ENCODE measurements at places on chromosomes 6 and 20.

- no peak for DNase-seq
These were observed 93.2 kb downstream of the ASXL1 start for GRCh38 chr20:32451340-32451681.

DNA sequence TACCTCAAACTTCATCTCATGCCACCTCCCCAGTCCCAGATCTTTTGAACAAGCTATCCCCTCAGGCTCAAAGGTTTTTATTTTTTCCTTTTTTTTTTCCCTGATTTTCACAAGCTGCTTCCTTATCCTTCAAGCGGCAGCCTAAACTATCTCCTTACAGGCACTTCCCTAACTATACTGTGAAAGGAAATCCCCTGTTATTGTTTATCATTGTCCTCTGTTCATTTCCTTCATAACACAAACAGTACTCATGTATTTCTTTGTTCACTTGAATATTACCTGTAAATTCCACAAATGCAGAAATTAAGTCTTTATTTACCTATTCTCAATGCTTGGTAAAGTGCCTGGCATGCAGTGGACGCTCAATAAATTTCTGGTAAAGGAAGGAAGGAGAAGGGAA, 48.9 kb downstream of the ME1 start:
- DNase-seq: no peak

GRCh38 chr6:12911427-12911826, 194.9 kb downstream of the PHACTR1 start:
- no peak for DNase-seq

GRCh38 chr6:5237805-5238204, 22.9 kb downstream of the LYRM4 start:
- DNase-seq: no peak

- no peak for DNase-seq
These were observed 482.9 kb downstream of the GRIK2 start for GRCh38 chr6:101876431-101876830.

DNA sequence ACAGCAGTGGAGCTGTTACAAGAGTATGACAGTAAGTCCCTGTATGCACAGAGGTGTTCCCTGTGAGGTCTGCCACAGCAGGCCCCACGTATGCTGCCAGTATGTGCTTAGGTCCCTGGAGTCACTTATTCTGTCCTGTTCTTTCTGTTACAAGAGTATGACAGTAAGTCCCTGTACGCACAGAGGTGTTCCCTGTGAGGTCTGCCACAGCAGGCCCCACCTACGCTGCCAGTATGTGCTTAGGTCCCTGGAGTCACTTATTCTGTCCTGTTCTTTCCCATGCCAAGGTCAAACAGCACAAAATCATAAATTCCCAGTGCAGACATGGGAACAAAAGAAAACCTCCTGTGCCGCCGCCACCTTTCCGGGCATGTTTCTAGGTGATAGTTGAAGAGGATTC, 192.2 kb downstream of the SASH1 start:
- no peak for DNase-seq

DNA sequence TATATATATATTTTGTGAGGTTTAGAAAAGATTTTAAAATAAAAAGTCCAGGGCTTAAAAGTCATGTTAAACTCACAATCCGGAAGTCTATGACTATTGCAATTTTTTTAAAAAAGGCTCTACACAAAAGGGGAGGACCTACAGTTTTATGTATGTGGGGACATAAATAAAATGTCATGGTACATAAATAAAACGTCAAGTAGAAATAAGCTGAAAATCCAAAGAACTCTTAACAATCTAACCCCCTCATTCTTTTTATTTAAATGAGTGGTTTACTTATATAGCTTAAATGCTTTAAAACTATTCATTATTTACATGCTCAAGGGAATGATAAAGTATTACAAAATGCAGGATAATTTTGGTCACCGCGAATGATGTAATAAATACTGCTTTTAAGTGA, 36.2 kb downstream of the STX7 start:
- DNase-seq: no peak

DNA sequence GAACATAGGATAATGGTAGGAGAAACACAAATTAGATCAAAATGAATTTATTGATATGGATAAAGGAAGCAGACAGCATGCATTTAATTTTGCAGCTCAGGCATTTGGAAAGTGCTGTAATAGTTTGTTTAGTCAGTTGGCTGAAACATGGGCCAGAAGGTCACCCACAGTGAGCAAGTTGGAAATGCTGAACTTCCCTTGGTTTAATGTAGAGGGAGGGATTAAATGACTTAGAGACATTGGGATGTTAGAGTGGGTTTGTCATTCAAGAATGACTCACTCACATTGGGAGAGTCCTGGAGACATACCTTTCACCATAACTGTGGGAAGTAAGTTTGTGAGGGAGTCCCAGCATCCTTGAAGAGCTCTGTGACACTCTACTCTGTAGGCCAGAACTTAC, 231.5 kb upstream of the PLCB4 start:
- DNase-seq: no peak

- no peak for DNase-seq
These were observed 1.4 kb upstream of the SNTA1 start for GRCh38 chr20:33444797-33445560.

DNA sequence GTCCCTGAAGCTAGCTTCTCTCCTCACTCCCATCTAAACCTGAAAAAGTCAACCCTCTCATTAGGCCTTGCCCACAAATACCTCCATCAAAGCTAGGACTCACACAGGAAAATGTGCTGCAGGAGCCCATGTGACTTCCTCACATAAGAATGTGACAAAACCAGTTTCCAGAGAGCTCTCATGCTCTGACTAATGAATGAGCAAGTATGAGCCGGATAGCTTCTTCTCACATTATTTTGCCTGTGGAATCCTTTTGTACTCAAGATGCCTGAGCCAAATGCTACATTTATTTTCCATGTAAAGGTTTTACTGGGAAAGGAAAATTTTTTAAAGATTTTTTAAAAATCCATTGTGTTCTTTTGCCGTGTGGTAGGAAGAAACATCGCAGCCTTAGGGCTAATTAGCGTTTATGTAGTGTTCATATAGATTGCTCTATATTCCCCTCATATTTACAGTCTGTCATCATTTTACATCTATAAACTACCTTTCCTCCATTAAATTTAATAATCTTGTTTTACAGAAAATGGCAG, 68.6 kb upstream of the CCN6 start:
- DNase-seq: no peak

DNA sequence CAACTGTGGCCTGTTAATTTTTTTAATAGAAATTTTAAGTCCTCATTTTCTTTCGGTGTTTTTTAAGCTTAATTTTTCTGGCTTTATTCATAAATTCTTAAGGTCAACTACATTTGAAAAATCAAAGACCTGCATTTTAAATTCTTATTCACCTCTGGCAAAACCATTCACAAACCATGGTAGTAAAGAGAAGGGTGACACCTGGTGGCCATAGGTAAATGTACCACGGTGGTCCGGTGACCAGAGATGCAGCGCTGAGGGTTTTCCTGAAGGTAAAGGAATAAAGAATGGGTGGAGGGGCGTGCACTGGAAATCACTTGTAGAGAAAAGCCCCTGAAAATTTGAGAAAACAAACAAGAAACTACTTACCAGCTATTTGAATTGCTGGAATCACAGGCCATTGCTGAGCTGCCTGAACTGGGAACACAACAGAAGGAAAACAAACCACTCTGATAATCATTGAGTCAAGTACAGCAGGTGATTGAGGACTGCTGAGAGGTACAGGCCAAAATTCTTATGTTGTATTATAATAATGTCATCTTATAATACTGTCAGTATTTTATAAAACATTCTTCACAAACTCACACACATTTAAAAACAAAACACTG, 10.1 kb downstream of the HFE start:
- DNase-seq: peak; percentile 71

- DNase-seq: no peak
These were observed 28.9 kb upstream of the PNRC1 start for GRCh38 chr6:89051676-89052075.

DNA sequence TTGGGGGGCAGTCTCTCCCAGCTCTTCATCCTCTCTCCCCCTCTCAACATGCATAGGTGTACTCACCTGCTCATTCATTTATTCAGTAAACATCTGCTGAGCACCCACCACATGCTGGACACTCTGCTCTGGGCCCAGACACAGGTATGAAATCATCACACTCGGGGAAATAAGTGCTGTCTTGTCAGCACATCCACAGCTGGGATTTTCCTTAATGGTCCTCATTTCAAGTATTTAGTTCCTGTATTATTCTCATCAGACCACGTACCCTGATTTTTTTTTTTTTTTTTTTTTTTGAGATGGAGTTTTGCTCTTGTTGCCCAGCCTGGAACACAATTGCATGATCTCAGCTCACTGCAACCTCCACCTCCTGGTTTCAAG, 19.4 kb downstream of the RAB5IF start:
- DNase-seq: no peak

- no peak for DNase-seq
These were observed 12.4 kb upstream of the PTPRK start for GRCh38 chr6:128532827-128533226.

- no peak for DNase-seq
These were observed at the start of gene CST3 for GRCh38 chr20:23637282-23638221. Gene CST3 (minus strand): TSS chr20:23637955. CDS start chr20:23637862, 93 bp downstream.

- DNase-seq: no peak
These were observed 18.3 kb downstream of the SRC start for GRCh38 chr20:37364013-37364926.

DNA sequence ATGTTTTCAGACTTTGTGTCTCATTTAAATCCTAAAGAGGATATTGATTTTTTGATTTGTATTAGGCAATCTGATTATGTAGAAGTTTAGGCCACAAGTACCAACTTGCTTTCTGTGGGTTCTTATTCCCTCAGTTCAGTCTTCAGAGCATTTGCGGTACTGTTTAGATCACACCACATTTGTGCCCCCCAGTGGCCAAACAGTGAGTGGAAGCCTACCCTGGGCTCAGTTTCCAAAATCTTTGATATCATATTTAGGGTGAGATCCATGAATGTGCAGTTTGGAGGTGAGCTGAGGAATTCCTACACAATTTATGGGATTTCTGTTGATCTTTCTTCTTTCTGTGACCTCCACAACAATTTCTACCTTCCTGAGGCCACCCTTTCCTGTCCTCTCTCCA, 92.3 kb upstream of the FUT9 start:
- no peak for DNase-seq

DNA sequence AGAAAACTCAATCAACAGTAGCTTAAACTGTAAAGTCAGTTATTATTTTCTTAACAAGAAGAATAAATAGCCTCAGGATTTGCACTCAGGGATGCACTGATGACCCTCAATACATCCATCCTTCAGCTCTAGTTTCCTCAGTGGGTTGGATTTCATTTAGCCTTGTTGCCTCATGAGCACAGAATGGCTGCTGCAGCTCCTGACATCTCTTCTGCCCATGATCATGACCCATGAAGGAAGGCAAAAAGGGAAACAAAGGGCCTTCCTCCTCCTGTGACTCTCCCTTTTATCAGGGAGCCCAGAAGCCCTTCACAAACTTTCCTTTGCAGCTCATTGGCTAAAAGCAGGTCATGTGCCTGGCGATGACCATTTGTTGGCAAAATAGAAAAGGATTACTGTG, 51.2 kb upstream of the KCNG1 start:
- no peak for DNase-seq

- no peak for DNase-seq
These were observed 173.3 kb downstream of the CD83 start for GRCh38 chr6:14290772-14291330.

GRCh38 chr6:132814716-132815570, 574 bp downstream of the RPS12 start:
- peak; percentile 74 for DNase-seq

GRCh38 chr6:22327881-22328280, 31.0 kb upstream of the PRL start:
- no peak for DNase-seq

- DNase-seq: no peak
These were observed 73.9 kb upstream of the SLC22A16 start for GRCh38 chr6:110550353-110550752.

DNA sequence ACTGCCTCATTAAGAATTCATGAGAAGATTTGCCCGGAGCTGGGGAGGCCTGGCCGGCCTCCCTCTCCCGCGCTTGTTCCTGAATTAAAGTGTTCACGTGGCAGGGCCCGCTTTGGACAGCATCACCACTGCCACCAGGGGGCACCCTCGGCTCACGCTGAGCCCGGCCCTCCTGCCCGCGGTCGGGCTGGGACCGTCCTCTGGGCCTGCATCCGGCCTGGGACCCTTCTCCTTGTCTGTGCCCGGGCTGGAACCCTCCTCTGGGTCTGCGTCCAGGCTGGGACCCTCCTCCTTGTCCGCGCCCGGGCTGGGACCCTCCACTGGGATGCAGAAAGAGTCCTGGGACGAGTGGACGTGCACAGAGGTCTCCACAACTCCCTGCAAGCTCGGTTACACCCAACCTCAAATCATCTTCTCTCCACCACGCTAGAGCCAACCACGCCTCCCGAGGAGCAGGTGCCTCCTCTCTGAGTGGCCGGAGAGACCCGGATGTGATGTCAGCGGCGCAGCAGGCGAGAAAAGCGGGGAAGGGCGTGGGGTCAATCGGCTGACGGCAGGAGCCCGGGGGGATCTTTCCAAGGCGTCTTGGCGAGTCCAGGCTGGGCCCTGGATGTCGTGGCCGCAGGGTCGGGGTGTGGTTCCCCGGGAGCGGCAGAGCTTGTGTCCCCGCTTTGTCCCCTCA, 50.9 kb upstream of the DACT2 start:
- peak; percentile 91 for DNase-seq

DNA sequence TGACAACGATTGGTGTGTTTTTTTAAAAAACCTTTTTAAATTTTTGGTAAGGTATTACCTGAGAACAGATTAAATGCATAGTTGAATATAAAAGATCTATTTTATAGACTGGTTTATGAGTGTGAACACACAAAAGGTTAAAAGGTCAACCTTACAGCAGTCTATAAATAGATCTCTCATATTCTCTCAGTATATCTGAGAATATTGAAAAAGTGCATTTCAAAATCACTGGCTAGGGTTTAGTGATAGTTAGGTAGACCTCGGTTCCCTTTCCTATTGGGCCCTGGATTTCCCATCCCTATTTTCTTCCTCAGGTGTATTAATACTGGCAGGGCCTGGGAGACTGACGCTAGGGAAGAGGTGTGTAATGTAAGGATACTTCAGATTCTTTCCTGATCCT, 723 bp upstream of the ZNF451 start:
- DNase-seq: no peak

- DNase-seq: no peak
These were observed 252.7 kb downstream of the KHDC1L start for GRCh38 chr6:72972579-72972978.

DNA sequence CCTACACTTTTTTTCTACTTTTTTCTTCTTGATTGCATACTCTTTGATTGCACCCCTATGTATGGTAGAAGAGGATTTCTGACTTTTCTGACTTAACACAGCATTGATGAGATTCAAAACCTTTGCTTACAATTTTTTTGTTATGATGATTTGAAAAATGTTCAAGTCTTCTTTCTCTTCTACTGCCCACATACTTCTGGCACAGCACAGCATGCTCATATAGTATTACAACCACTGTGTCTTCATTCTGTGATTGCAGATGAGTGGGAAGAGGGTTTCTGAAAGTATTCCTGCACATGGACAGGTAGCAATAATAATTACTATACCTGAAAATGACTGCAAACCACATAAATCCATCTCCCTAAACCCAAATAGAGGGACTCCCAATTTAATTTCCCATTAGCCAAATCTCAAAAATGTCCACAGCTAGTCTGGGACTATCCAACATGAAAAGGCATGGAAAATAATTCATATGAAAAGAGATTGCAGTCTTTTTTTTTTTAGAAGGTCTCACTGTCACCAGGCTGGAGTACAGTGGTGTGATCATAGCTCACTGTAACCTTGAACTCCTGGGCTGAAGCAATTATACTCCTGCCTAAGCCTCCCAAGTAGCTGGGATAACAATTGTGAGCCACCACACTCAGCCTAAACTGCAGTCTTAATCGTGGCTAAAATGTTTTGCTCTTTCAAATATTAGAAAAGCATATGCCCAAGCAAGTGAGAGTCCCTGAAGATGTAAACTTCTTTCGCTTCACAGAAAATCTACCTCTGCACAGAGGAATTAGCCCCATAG, 15.9 kb upstream of the TENT5A start:
- DNase-seq: no peak
